ENCODE measurements at places on chromosomes 5 and 9.

DNA sequence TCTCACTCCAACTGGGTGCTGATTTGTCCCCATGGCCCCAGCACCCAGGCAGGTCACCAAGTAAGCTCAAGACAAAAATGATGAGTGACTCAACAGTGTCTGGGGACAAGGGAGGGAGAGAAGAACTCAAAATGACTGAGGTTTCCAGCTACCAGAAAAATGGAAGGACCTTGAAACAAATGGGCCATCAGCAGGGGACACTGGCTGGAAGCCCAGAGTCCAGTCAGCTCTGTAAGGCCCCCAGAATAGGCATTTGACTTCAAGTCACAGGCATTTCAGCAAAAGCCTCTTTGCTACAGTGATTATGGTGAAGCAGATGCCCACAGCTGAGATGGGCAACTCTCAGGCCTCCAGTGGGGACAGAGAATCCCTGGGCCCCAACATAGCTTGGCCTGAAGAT, 139.0 kb upstream of the GABRP start:
- no peak for DNase-seq

GRCh38 chr5:150064681-150065220, 21.6 kb downstream of the CSF1R start:
- no peak for DNase-seq

GRCh38 chr5:14491015-14491915, 90.3 kb upstream of the OTULINL start:
- DNase-seq = no peak

DNA sequence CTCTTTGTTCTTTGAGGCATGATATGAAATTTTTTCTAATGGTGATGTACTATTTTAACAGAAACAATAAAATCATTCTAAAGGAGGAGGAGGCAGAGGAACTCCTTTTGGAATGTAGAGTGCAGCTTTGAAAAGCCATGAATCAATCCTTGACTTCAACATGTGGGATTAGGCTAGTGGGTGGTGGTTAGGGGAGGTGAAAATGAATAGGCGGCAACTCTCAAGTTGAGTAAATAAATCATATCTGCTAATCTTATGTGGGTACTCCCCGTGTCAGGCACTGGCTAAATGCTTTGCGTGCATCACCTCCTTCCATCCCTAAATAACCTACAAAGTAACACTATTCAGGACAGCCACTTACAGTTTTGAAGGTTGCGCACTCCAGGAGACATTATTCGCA, 35.1 kb downstream of the FAM81B start:
- no peak for DNase-seq

DNA sequence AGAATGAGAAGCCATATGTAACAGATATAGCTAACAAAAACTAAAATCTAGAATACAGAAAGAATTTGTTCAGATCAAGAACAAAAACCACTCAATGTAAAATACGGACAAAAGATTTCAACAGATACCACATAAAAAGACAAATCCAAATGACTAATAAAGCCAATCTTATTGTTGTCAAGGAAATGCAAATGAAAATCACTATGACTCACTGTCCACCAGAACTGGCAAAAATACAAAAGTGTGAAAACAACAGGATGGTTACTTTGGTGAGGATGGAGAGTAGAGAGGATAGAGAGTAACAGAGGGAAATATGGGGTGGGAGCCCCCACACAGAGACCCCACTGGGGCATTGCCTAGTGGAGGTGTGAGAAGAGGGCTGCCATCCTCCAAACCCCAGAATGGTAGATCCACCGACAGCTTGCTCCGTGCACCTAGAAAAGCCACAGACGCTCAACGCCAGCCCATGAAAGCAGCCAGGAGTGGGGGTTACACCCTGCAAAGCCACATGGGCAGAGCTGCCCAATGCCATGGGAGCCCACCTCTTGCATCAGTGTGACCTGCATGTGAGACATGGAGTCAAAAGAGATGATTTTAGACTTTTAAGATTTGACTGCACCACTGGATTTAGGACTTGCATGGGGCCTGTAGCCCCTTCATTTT, 15.2 kb upstream of the RHOBTB3 start:
- no peak for DNase-seq

DNA sequence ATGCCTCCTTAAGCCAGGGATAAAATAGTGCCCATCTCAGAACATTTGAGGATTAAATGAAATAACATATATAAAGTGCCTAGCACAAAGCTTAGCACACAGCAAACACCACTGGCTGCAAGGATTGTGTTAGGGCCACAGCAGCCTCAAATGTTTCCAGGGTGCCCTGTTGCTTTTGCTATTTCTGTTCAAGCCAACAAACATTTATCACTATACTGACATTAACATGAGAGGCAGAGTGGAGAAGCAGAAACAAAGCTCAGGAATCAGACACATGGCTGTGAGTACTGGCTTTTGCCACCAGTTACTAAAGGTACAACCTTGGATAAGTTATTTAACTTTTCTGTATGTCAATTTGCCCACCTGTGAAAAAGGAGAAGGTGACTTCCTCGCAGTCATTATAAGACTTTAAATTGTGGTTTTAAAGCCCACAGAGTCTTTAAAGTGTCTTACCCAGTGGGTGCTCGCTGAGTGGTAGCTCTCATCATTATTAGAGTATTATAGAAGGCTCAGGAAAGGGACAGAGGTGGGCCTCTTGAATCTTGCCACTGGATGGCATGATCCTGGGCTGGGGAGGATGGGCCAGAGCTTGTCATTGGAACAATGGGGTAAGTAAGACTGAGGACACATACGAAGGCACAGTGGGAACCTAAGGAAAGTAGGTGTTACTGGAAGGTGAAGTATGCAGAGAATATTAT, 98.2 kb downstream of the MARCHF3 start:
- no peak for DNase-seq

- DNase-seq = no peak
These were observed 67.5 kb downstream of the KCNIP1 start for GRCh38 chr5:170571281-170571731.

GRCh38 chr5:72951671-72952468, 4.0 kb upstream of the FCHO2 start:
- DNase-seq = no peak

GRCh38 chr9:742104-742503, 99.4 kb upstream of the DMRT1 start:
- no peak for DNase-seq

DNA sequence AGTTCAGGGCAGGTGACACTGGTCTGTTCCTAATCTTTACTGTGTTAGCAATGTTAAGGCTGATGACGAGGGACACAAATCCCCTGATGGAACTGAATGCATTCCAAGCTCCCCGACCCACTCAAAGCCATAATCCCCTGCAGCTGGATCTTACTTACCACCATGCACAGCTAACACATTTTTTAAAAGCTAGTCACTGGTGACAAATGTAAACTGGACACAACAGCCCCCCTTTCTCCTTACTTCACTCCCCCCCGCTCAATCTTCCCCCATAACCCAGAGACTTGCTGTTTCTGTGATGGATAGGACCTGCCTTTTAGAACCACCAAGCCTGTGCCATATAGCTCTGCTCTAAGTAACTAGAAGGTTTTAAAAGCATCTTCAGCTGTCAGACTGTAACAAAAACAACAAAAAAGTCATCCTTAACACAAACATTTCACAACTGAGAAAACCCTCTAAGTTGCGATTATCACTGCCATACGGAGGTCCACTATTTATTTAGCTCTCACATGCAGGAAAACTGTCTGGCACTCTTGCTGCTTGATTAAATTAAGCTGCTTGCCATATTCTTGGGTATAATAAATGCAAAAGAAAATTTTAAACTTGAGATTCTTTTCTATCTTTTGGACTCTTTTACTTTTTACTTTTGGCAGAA, 44.4 kb downstream of the BNC2 start:
- no peak for DNase-seq

GRCh38 chr9:133786371-133786753, 48.2 kb upstream of the SARDH start:
- DNase-seq = no peak

DNA sequence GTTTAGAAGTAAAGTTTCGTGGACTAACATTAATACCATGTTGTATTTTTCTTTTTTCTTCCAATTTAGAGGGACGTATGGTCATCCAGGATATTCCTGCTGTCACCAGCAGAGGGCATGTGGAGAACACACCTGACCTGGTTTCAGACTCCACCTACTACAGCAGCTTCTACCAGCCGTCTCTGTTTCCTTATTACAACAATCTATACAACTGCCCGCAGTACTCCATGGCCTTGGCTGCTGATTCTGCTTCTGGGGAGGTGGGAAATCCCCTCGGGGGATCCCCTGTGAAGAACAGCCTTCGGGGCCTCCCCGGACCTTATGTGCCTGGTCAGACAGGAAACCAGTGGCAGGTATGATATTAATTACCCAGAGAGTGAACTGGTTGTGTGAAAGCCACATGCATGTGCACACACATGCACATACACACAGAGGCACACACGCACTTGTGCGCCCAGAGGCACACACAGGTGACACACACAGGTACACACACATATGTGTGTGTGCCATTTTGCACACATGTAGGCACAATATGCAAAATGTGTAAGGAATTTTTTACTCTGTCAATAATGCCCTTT, 52.4 kb downstream of the DMRT1 start:
- DNase-seq = peak; percentile 45

DNA sequence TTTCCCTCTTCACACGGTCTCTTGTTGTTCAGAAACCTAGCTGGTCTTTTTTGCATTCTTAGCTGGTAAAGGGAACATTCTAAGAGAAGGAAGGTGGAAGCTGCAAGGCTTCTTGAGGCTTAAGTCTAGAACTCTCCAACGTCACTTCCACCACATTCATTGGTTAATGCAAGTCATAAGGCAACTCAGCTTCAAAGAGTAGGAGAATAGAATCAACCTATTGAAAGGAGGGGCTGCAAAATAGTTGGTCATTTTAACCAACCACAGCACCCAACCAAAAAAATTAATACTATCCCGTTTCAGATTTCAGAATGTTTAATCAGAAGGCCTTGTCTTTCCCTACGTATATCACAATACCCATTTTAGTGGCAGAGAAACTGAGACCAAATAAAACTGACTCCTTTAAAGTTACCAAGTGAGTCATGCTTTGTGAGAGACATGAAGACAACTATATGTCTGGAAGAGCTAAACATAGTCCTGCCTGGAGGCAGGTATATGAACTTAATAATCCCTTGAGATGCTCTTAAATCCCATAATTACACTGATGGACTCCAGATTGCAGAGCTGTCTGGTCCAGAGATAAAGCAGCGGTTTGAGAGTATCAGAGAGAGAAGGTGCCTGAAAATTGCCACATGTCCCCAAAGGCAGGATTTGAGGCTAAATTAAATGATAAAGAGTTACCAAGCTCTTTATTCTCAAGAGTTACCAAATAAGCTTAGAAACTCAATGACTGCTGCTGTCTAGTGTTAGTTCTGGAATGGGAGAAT, 14.4 kb downstream of the DOCK8 start:
- DNase-seq = no peak

DNA sequence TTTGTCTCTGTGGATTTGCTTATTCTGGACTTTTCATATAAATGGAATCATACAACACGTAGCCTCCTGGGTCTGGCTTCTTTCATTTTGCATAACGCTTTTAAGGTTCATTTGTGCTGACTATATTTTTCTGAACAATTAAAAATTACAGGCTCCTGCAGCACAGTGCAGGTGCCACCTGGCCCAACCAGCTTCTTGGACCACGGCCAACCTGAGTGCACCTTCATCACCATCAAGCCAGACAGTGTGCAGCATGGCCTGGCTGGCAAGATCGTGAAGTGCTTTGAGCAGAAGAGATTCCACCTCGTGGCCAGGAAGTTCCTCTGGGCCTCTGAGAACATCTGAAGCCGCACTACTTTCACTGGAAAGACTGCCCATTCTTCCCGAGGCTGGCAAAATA, 53.5 kb upstream of the COL15A1 start:
- no peak for DNase-seq

- DNase-seq = no peak
These were observed 47.1 kb downstream of the BRINP1 start for GRCh38 chr9:119322184-119322583.

DNA sequence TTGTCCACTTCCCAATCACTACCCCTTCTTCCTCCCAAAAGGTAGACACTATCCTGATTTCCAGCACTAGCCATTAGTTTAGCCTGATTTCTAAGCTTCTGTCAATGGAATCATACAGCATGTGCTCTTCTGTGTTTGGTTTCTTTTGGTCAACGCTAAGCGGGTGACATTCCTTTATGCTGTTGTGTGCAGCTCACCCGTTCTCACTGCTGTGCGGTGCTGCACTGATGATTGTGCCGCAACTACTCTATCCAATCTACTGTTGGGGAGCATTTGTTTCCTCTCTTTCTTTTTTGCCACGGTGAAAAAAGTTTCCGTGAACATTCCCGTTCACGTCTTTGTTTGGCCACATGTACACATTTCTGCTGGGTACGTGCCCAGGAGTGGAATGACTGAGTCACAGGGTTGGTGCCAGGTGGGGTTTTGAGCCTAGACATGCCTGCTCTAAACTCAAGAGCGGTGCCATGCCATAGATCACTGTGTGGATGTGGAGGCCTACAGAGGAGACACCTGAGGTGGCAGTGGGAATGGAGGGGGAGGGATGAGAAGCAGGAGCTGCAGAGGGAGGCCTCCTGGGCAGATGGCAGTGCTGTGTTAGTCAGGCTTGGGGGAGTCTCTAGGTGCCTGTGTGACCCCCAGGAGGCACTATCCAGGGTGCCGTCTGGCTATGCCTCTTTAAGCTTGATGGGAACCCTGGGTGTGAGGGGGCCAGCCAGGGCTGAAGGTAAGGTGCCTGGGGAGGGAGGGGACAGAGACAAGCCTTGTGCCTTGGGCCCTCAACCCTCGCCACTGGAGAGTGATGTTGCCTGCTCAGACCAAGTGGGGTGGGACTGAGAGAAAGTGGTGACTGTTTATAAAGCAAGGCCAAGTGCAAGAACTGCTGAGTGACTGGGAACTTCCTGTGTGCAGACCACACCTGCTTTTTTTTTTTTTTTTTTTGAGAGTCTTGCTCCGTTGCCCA, 11.4 kb upstream of the ANKRD33B start:
- DNase-seq = no peak

GRCh38 chr9:130390390-130390789, 54.4 kb upstream of the ASS1 start:
- DNase-seq = no peak

- no peak for DNase-seq
These were observed at the start of gene FBXL7 for GRCh38 chr5:15499528-15500324. Gene FBXL7 (plus strand): TSS chr5:15500180.

DNA sequence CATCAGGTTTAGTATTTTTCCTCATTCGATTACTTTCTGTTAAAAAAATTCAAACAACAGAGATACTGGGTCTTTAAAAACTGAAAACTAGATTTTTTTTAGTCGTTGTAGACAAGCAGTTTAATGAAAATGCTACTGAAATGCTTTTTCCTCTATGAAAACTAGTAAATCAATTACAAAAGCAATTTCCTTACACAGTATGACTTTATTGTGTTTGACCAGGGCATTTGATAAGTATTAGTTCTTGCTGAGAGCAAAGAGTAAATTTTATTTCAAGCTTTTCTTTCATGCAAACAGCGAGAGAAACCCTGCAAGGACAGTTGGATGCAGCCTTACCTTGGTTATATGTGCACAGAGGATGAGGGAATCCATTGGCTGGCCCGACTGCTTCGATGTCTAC, 308.5 kb downstream of the MAT2B start:
- DNase-seq = no peak

GRCh38 chr9:130451509-130452388, 7.0 kb downstream of the ASS1 start:
- no peak for DNase-seq

- DNase-seq = no peak
These were observed 54.6 kb upstream of the ABL1 start for GRCh38 chr9:130780415-130780814.

- DNase-seq = no peak
These were observed 394.5 kb upstream of the EDIL3 start for GRCh38 chr5:84779186-84779585.

GRCh38 chr5:172450861-172451695, 3.2 kb downstream of the SH3PXD2B start:
- DNase-seq = peak; percentile 35

- no peak for DNase-seq
These were observed 26.4 kb upstream of the TMOD1 start for GRCh38 chr9:97475059-97475458.
